ENCODE measurements at places on chromosomes 13 and 19. TPM values are rescaled to one million over a fixed set of nuclear protein-coding genes. Genes with fewer than 3 reads are reported as not detected.

The PSG2 gene
- not detected for total RNA-seq

The CA11 gene
- total RNA-seq = 6.4 TPM

The MKNK2 gene
- total RNA-seq = 103 TPM

The POLD1 gene
- 13.2 TPM for total RNA-seq

The ZNF729 gene
- total RNA-seq = not detected

The FCER2 gene
- total RNA-seq = 2.9 TPM

The IZUMO2 gene
- total RNA-seq = not detected

The UBE2L5 gene
- not detected for total RNA-seq

The DACH1 gene
- 0.32 TPM for total RNA-seq

DNA sequence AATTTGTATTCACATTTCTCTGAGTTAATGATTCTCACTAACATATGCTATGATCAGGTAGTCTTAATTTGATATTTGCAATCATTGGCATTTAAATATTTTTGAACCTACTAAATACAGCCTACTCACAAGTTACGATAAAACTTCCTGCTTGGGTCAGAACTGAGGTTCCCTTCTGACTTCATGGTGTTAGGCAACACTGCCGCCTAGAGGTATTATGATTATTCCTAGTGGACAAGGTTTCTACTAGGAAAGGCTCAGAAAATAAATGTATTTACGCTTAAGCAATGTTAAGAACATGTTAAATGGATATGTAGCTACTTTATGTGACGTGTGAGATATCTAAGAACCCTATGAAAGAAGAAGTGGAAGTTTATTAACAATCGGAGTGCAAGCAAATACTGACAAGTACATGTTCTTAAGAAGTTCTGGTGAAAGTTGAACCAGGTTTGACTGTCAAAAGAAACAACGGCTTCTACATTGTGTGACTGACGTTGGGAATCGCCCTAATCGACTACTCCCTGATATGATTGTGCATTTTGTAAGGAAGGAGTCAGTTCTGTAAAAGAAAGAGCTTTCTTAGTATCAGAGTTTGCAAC, 1395.8 kb downstream of the SLITRK5 start:
- DNase-seq = no peak

DNA sequence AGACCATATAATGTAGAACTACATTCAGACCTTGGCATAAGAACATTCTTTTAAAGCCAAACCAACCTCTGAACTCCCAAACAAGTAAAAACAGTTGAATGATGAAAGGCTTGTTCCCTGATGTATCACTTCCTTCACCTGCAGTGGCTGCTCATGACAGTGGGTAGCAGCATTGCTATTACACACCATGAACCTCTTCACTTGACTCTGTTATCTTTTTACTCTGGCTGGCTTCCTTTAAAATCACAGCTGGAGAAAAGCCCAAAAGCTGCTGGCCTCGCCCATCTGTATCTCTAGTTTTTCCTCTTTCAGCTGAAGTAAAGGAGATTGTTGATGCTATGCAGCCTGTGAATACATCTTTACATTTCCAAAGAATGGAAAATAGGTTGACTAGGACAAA, 22.6 kb downstream of the THSD1 start:
- DNase-seq = no peak

DNA sequence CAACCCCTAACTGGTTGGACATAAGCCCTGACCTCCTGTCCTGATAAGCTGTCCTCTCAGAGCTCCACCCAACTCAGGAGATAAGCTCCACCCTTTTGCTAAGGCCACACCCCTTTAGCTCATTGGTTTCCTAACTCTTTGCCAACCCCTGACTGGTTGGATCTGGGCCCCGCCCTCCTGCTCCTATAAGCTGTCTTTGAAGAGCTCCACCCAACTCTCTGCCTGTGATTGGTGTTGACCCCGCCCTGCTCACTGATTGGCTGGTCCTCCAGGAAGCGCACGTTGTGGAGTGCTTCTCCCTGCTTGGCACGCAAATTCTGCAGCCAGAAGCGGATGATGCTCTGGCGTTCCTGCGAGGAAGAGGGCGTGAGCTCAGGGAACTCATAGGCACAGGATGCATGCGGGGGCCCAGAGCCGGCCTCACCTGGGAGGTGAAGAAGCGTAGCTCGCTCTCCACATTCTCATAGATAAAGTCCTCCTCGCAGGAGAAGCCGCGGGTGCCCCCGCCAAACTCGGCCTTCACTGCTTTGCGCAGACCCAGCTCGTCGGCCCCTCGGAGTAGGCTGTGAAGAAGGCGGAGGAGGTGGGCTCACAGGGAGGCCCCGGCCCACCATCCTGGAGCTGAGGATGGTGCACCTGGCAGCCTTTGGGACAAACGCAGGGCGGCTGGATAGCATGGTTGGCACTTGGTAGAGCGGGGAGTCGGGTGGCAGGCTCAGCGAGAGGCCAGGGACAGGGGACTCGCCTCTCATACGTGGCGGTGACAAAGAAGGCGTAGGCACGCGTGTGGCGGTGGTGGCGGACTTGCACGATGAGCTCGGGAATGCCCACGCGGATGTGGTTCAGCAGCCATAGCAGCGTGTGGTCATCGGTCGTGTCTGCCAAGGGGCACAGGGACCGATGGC, 1.7 kb downstream of the ANO8 start:
- DNase-seq = peak; percentile 77

DNA sequence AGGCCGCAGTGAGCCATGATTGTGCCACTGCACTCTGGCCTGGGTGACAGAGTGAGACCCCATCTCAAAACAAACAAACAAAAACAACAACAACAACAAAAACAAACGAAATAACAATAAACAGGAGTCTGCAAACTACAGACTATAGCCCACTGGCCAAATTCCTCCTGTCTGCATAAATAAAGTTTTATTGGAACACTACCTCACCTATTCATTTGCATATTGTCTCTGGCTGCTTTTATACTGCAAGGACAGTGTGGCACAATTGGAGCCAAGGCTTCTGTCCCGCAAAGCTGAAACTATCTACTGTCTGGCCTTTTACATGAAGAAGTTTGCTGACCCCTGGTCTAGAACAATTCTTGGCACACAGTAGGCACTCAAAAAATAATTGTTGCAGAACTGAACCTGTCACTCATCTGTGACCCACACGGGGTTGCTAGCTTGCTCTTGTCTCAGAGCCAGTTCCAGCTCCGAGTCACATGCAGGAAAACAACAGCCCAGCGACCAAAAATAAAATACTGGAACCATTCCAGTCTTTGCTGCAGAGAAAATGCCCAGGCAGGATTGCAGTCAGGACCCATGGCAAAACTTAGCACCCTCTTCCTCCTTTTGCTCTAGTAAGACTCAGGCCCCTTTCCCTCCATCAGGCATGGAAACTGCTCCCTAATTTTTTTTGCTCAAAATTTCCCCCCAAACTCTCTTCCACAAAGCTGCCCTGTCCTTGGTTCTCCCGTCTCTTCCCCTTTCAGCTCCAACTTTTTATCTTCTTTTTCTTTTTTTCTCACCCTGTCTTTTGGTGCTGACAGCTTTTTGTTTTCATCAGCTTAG, 4.8 kb upstream of the MYH14 start:
- DNase-seq = no peak

DNA sequence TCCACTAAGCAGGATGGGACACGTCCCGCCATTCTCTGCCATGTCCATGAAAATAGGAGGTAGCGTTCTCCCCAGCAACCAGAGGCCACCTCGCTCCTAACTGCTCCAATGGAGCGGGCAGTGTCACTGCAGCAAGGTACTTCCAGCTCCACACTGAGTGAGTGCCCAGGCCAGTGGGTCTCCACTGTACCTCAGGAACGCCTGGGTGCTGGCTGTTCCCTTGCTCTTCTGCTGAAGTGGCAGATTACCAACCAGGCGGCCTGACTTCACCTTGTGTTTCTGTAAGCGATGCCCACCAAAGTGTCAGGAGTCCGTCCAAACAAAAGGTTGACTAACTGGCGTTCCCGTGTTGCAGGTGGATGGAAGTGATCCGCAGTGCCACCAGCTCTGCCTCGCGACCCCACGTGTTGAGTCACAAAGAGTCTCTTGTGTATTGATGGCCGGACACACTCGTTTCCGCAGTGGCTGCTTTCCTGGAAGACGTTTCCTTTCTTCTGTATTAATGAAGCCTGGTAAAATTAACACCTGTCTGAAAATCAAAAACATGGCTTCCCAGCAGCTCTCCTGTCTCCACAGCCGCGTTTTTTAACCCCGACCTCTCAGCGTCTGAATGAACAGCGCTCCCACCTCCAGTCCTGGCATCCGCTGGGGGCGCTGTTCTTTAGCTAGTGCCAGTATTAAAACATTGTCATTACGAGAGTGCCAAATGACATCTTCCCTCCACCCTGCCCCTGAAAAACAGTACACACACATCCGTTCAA, 128.8 kb downstream of the STK24 start:
- DNase-seq = no peak

DNA sequence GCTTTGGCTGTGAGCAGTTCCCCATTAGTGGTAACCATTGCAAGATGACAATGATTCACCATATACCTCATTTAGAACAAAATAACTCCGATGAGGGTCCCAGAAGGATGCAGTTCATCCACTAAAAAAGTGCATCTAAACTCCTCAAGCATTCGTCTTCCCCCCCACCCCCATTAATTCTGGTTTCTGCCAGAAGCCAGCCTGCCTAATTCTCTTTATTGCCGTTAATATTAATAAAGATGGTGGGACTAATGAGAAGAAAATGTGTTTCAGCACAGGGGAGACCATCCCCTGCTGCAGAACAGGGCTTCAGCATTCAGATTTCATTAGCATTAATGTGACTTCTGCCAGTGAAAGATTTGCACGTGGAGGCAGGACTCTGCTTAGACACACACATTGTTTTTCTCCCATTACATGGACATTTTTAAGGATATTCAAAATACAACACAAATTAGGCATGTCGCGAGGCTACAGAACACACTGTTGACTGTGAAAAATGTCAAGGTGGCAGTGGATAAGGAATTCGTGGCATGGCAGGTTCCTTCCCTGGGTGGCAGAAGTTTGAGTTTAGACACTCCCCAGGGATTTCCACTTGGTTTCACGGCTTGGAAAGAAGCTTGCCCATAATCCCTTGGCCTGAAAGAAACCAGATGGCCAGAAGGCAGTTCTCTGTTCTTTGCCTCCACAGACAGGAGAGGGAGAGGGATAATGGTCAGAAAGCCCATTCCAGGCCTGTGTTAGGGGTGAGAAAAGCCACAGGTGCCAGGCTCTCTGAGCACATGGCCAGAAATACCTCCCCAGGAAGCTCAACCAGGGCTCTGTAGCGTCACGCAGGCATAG, 236.5 kb downstream of the FOXO1 start:
- DNase-seq = no peak

- no peak for DNase-seq
Measured at GRCh38 chr19:5450482-5451126, 4.6 kb upstream of the ZNRF4 start.

GRCh38 chr19:57171551-57172081, 4.3 kb upstream of the DUXA start:
- peak; percentile 85 for DNase-seq

DNA sequence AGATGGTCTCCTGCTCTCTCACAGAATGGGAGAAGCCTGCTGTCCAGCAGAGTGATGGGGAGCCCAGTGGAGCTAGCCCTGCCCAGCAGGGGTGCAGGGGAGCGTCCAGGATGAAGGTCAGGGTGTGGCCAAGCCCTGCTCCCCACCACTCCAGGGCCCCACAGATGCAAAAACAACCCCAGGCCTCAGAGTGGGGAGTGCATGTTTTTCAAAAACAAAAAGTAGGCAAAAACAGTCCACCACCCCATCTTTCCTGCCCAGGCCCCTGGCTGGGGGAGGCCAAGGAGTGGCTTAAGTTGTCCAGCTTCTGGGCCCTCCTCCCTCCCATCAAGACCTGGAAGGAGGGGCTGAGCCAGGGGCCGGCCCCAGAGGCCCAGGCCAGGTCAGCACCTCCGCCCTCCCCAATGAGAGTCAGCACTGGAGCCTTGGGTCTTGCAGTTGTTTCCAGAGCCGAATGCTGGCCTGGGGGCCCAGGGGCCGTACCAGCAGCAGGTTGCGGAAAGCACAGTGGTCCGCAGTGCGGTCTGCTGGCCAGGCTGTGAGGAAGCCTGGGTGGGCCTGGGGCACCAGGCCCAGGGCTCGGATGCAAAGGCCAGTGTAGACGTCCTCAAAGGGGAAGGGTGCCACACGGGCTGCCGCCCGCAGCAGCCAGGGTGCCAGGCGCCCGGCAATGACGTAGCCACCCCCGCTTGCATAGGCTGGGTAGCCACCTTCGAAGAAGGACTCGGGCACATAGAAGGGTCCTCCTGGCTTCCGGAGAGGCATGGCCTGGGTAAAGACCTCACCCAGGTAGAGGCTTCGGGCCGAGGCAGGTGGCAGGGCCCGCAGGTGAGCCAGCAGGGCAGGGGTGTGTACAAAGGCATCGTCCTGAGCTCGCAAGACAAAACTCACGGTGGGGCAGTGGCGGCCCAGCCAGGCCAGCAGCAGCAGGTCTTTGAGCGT, 1.7 kb downstream of the B3GNT8 start:
- DNase-seq = no peak

DNA sequence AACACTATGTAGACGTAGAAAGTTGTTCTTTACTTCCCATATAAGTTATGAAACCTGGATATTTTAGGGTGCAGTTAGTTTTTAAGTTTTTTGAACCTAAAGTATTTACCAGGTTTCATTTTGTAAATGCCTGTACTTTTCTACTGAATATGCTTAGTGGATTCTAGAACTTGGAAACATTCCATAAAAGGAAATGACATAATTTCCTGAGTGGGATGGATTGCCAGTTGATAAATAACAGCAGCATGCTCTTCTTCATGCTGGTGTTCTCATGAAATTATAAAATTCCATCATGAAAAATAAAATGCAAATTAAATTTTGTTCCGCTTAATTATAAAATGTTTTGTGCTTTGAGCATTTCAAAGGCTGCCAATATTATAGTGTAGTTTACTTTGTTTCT, 362.2 kb upstream of the PCDH20 start:
- no peak for DNase-seq

- peak; percentile 46 for DNase-seq
Measured at GRCh38 chr13:42594481-42595252, 20.7 kb downstream of the TNFSF11 start.

- DNase-seq = no peak
Measured at GRCh38 chr13:59660582-59660981, 503.1 kb downstream of the DIAPH3 start.

GRCh38 chr13:45441633-45442032, 23.1 kb upstream of the COG3 start:
- DNase-seq = no peak

GRCh38 chr13:76667551-76667950, 218.7 kb downstream of the KCTD12 start:
- no peak for DNase-seq

GRCh38 chr13:76887076-76887563, 915 bp upstream of the KCTD12 start:
- DNase-seq = no peak

- DNase-seq = no peak
Measured at GRCh38 chr19:6734096-6734696, 3.2 kb downstream of the GPR108 start.
